ENCODE measurements at places on chromosomes 1 and 21. TPM values are rescaled to one million over a fixed set of nuclear protein-coding genes. Genes with fewer than 3 reads are reported as not detected.

The CD1D gene
- polyA plus RNA-seq = 0.83 TPM

The MIXL1 gene
- polyA plus RNA-seq = 0.88 TPM

The FCRL1 gene
- polyA plus RNA-seq = 0.37 TPM

The COL11A1 gene
- polyA plus RNA-seq = 122 TPM

The HSD3B1 gene
- polyA plus RNA-seq = not detected

The BGLAP gene
- 0.87 TPM for polyA plus RNA-seq

The UQCRHL gene
- 0.52 TPM for polyA plus RNA-seq

The CFAP45 gene
- 0.43 TPM for polyA plus RNA-seq

The CELA2B gene
- 2.3 TPM for polyA plus RNA-seq

The C1orf185 gene
- polyA plus RNA-seq = not detected

The LCE2B gene
- not detected for polyA plus RNA-seq

The DRAXIN gene
- polyA plus RNA-seq = 0.24 TPM

The EDN2 gene
- polyA plus RNA-seq = not detected

The SLFNL1 gene
- polyA plus RNA-seq = 0.45 TPM

The C1orf115 gene
- 18.8 TPM for polyA plus RNA-seq

The S100A7A gene
- not detected for polyA plus RNA-seq

The NOL9 gene
- 11.5 TPM for polyA plus RNA-seq

The ANKRD34A gene
- polyA plus RNA-seq = 1.7 TPM

The KRTAP12-2 gene
- not detected for polyA plus RNA-seq

The THEMIS2 gene
- 2.8 TPM for polyA plus RNA-seq

The OR10J1 gene
- polyA plus RNA-seq = 0.05 TPM

The BCL2L15 gene
- polyA plus RNA-seq = 0.64 TPM

Measured in muscle of leg (tissue), 16 donors.